ENCODE measurements at places on chromosomes 2 and 18.

GRCh38 chr2:223856021-223856420, 18.6 kb upstream of the AP1S3 start:
- DNase-seq, result no peak

DNA sequence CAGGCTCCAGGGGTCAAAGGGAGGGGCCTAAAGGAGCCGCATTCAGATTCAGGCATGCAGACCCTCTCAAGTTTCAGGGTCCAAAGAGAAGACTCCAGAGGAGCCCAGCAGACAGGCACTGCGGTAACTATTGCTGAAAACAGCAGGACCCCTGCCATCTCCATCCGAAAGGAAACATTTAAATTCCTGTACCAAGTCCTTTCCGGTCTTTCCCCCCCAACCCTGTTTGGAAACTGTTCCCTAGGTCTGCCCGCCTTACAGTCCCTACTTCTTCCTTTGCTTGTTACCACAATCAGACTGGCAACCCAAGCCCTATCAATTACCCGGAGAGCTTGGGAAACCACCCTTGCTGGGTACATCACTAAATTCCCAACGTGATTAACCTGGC, 82.0 kb downstream of the DNMT3A start:
- no peak for DNase-seq

GRCh38 chr2:86821306-86821705, 30.6 kb upstream of the CD8A start:
- no peak for DNase-seq

DNA sequence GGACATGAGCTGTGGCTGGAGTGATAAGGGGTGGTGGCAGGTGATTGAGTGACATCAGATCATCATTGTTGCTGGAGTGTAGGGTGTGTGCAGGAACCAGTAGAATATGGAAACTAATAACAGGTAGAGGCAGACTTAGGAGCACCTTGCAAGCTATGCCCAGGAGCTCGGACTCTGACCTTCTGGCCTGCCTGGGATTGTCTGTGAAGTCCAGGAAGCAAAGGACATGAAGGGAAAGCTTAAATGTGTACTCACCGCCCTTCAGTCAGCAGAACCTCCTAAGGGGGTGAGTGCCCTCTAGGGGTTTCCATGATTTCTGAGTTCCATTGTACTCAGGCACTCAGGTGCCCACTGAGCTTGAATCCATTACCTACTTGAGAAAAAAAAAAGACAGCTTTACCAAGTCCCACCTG, 104.2 kb downstream of the CRIM1 start:
- DNase-seq, result no peak

- no peak for DNase-seq
These were observed 1282.3 kb upstream of the NRXN1 start for GRCh38 chr2:52314231-52314630.

GRCh38 chr2:178331474-178332432, 119.2 kb downstream of the PRKRA start:
- DNase-seq, result no peak

- no peak for DNase-seq
These were observed 8.1 kb upstream of the BMP10 start for GRCh38 chr2:68879296-68879695.

- no peak for DNase-seq
These were observed 36.5 kb downstream of the EIF4E2 start for GRCh38 chr2:232586943-232587505.

DNA sequence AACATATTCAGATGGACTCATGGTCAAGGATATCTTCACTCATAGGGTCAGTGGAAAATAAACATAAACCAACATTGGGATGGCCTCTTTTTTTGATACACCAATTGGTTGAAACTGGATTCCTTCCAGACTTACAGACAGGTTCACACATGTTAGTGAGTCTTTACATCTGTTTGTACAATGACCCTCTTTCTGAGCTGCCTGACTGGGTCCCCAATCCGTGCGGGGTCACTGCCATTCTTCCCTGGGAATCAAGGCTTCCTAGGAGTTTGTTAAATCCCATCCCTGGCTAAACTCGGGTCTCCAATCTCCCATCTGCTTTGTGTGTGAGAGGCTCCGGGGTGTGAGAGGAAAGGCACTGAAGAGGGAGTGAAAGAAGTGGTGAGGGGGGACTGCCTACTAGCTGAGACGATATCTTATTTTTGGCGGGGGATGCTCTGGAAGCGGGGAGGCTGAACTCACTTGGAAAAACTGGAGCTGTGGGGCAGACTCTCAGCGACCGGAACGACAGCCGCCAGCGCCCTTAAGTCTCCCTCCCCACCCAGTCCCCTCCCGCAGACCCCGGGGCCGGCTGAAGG, 487 bp downstream of the STARD6 start:
- no peak for DNase-seq

DNA sequence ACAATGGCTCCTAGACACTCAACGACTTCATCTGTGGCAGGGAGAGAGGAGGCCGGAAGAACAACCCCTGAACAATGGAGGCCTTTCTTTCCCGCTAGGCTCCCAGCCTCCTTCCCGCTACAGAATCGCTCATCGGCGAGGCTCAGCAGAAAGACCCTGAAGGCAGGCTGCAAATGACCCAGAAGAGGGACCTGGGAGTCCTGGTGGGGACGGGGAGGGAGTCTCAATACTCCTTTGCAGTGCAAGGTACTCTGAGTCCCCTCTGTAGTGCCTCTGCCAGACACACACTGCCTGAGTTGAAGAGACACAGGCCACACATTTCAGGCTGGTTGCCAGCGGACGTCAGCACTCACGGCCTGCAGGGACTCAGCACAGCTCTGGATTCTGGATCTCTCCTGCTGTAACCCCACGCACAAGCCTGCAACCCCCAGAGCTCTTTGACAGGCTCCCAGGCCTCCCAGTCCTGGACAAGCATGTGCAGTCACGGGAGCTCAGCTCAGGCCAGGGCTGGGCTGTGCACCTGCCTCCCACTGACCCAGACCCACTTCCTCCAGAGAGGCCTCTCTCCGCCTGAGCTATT, 6.1 kb downstream of the GPR17 start:
- DNase-seq, result no peak

DNA sequence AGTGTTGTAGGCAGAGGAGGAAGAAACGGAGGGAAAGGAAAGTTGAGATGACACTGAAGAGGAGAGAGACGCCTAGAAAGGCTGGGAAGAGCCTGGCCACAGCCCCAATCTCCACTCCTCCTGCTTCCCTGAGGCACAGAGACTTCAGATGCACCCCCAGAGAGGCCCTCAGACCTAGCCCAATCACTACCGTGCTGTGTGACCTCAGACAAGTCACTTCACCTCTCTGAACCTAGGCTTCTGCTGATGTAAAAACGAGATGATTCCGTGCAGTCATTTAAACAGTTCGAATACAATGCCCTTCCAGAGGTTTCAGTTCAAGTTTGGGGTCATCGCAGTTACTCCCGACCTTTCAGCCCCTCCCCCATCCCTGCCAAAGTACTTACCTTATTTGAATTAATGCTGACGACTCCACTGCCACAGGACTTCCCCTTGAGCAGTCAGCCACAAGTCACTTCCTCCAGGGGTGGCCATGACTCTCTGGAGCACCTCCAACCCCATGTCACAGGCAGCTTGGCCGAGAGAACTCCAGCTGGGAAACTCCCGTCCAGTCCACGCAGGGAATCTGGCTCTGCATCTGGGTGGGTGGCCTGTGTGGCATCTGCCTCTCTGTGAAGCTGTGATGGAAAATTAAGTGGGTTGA, 105.2 kb upstream of the ID2 start:
- DNase-seq, result no peak

DNA sequence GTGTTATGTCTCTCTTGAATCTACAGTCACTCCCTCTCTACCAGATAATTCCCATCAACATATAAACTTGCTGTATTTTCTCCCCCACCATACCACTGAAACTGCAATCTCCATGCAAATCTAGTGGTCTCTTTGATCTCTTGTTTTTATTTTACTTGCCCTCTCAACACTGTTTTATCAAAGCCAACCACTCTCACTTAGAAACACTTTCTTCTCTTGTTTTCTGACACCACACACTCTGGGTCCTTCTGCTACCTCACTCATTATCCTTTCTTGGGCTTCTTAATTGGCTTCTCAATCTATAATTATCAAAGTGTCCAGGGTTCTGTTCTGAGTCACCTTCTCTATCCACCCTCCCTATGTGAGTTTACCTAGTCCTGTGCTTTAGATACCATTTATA, 2.0 kb upstream of the MCFD2 start:
- no peak for DNase-seq

DNA sequence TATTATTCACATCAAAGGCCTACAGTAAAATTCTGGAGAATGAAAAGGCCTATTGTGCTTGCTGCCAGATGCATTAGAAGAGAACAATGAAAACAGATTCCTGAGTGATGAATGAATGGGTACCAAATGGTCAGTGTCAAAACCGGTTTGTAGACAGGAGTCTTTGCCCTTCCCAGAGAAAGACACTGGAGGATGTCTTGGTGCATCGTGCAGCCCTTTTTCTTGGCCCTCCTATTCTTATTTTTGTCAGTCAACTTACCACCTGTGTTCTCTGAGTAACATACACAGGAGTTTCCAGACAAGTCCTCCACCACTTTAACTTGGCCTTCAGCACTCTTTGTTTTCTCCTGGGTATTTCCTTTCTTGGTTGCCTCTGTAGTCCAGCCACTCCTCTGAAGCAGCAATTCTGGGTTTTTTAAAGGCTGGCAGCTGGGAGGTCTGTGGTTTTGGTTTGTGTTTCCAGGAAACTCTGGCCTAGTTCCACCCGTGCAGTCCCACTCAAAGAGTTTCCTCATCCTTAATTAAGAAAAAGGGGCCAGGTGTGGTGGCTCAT, 29.4 kb downstream of the PSTPIP2 start:
- no peak for DNase-seq

DNA sequence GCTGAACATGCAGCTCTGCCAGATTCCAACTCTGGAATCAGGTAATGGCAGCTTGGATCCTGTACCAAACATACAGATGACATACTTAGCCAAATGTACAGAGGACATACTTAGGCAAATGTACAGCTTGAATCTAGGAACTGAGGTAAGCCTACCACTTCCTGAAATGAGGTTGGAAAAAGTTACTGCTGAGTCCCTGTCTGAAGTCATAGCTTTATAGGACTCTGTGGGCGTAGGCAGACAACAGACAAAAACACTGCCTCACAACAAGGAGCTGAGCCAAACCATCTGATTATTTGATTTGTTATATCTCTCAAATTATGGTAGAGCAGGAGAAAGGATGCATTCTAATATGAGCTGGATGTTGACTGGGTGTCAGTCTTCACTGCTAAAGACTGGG, 290.2 kb upstream of the TCF4 start:
- no peak for DNase-seq

DNA sequence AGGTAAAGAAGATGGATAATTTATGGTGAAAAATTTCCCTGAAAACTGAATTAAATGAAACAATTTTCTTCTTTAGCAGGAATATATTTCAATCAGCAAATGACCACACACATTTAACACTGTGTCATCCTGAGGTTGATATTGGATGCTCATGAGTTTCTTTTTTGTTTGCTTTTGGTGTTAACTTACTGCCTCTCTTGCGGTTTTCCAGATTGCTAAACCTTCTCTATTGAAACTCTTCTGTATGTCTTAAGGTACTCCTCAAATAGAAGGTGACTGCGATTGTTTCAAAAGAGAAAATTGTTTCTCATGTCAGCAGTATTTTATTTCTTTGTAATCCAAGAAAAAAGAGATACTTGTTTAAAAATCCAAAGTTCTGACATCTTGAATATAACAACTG, 99.1 kb downstream of the LRRTM1 start:
- DNase-seq, result no peak

DNA sequence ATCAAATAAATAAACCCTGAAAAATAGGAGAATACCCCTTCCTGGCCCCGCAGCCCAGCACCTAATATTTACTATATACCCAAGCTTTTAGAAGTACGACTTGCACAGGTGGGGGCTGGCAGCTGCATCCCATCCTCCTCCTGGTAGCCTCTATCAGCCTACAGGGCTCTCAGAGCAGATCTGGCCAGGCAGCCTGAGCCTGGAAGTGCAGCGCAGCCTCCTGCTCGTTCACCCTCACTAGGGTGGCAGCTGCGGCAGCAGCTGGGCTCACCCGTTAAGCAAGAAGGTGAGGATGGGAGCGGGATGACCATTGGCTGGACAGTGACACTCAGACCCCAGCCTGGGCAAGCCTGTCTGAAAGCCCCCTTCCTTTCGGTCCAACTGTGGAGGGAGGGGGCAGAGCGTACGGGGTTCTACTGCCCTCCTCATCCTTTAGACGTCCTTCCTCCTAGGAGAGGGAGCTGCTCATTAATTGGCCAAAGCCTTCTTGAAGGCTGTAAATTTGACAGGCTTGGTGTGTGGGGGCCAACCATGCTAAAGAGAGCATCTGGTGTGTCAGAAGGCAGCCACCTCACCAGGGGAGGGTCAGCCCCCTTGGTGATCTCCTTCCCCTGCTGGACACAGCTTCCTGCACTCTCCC, 23.3 kb downstream of the MPHOSPH10 start:
- DNase-seq, result no peak

GRCh38 chr2:43049836-43050801, 176.3 kb downstream of the ZFP36L2 start:
- DNase-seq, result no peak

DNA sequence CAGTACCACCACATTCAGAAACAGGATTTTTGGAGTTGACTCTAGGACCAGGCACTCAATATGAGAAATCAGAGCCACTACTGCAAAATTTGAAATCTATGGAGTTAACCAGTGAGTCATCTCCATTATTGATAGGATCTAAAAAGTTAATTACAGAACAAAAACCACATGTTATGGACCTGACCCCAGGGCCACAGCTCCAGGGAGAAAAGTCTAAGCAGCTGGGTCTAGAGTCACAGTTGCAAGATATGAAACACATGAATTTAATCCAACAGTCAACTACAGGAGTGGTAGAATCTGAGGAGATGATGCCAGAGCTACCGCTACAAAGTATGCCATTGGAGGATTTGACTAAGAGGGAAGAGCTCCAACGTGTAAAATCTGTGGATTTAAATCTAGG, 13.4 kb upstream of the ZNF512 start:
- no peak for DNase-seq

DNA sequence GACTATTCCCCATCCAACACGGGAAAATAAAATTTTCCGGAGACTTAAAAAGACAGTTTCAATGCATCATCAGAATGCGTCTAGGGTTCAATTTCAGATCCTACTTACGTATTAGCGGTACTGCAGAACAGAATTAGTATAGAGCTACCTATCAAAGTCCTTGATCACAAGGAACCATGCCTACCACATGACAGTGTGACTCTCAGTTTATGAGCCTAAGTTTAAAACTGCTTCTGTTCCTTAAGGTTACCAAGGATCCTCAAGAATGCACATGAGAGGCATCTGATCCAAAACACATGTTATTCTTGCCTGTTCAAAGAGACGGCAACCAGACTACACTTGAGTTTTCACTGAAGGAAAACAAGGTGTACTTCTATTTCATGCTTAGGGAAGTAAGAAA, 369.7 kb downstream of the EPHA4 start:
- DNase-seq, result no peak

- DNase-seq, result peak; percentile 26
These were observed 86.8 kb upstream of the PXDN start for GRCh38 chr2:1830936-1831619.

DNA sequence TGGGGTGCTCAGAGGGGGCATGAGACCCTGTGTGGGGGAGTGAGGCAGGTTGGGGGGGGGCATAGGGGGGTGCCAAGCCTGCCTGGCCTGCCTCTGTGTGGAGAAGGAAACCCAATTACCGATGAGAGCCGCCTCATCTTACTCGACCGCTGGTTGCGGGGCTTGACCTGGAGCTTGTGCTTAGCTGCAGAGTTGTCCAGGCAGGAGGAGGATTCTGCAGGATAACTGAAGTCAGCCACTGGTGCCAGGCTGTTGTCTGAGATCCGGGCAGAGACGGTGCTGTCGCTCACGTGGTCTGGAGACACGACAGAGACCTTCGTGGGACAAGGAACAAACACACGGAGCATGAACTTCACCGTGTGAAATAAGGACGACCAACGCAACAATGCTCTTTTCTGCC, 95.9 kb upstream of the MGAT4A start:
- no peak for DNase-seq

- no peak for DNase-seq
These were observed 126.3 kb upstream of the BCL2L11 start for GRCh38 chr2:110994250-110994961.
